ENCODE measurements at places on chromosomes 11 and 22.
A peak's percentile ranks its signal among the peaks of the same experiment; 100 is the strongest.

DNA sequence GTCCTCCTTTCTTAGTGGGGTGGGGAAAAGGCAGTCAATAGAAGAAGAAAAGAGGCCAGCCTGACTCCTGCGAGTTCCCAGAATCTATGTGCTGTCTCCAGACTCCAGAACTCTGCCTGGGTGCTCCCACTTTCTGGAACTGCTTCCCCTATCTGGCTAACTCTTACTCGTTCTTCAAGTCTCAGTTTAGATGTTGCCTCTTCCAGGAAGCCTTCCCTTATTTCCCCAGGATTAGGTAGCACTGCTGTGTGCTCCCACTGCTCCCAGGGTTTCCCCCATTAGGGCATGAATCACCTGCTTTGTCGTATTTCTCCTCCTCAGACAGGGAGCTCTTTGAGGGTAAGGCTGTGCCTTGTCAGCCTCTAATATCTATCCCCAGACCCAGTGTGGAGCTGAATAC lies 17.5 kb upstream of the SYT7 start:
- DNase-seq, result no peak

GRCh38 chr11:8701891-8702597 lies 19.5 kb downstream of the RPL27A start:
- DNase-seq, result no peak

- DNase-seq, result no peak
Measured at GRCh38 chr11:37406651-37407050, 808.6 kb upstream of the RAG2 start.

- no peak for DNase-seq
Measured at GRCh38 chr22:47627556-47628253, 865.3 kb downstream of the TBC1D22A start.

- no peak for DNase-seq
Measured at GRCh38 chr11:95095858-95096587, 6.4 kb downstream of the ENDOD1 start.

DNA sequence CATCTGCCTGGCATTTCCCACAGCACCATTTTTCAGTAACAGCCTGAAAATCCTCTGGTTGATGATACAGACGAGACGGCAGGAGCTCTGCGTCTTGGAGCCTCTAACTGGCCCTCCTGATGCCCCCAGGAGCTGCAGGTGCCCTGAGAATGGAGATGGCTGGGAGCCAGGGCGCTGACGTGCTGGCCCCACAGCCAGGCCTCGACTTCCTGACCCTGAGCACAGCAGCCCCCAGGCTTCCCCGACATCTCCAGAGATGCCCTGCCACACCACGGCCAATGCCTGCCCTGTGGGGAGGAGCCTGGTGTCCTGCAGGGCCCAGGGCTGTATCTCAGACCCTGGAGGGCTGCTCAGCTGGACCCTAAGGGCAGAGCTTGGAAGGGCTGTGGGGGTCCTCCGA lies 21.5 kb downstream of the TOLLIP start:
- DNase-seq, result no peak

DNA sequence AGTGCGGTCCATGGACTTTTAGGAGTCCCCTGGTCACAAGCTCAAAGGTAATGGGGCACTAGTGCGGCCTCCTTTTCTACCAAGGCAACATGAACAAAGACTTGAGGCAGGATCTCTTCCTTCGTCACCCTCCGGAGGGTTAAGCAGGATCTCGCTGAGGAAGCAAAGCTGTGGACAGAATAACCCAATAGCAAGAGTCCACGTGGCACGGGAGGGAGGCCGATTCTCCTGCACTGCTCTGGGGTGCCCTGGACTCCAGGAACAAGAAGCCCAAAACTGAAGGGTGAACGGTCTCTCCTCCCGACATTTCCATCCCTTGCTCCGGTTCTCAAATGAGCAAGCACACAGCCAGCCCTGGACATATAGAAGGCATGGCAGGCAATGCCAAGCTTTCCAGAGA lies 20.7 kb downstream of the MYH9 start:
- DNase-seq, result no peak

- peak; percentile 48 for DNase-seq
Measured at GRCh38 chr11:59556917-59557348, 45.6 kb downstream of the OR4D9 start.

GRCh38 chr11:46006418-46007070 lies 84.1 kb downstream of the LARGE2 start:
- DNase-seq, result peak; percentile 78

DNA sequence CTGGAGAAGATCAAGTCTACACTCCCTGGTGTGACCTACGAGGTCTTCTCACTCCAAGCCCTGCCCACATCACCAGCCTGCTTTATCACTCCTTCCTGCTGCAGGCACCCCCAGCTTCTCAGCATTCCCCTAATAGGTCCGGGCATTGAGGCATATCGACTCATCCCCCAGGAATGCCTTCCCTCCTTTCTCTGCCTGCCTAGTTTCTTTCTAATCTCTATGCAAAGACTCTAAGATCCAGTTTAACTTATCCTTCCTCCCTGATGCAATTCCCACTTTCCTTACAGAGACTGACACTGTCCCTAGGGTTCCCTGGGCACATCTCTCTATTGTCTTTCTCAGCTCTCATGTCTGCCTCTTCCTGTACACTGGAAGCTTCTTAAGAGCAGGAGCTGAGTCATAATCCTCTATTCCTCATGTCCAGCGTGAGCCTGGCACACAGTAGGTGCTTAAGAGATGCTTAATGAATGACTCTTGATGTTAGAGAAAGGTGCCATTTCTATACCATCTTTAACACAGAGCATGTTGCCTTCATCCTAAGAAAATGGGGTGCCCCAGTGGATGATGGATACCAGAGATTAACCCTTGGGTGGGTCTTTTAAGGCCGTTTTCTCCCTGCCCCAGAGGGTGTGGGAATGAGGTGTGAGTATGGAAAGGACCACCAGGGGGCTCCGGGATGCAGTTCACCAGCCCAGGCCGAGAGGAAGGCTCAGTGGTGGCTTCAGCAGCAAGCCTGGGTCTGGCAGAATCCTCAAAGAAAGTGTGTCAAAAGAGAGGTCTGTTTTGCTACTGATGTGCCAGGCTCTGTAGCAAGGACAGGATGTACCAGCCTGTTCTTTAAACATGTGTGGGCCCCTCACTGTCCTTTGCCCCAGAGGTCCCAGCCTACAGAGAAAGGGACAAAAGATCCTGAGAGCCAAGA lies 34.7 kb downstream of the PARVA start:
- peak; percentile 88 for DNase-seq

- DNase-seq, result peak; percentile 61
Measured at GRCh38 chr11:15006139-15006759, 34.1 kb upstream of the CALCA start.

DNA sequence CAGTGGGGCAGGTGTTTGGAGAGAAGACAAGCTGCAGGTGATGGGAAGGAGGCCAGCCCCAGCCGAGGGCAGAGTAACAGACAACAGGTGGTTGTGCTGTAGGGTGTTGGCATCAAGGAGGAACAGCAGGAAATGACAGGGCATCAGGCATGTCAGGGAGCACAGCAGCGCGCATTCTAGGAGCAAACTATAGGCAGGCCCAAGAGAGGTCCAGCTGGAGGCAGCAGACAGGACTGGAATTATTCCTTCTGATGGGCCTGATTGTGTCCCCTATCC lies 13.6 kb downstream of the ADM start:
- DNase-seq, result no peak

GRCh38 chr11:88051396-88051795 lies 123.8 kb downstream of the RAB38 start:
- DNase-seq, result peak; percentile 63

- no peak for DNase-seq
Measured at GRCh38 chr22:19522881-19523239, 1.4 kb downstream of the CLDN5 start.

GRCh38 chr11:69744435-69744834 lies 30.7 kb downstream of the FGF4 start:
- peak; percentile 21 for DNase-seq

- DNase-seq, result no peak
Measured at GRCh38 chr22:20463324-20464095, 25.9 kb upstream of the SCARF2 start.

DNA sequence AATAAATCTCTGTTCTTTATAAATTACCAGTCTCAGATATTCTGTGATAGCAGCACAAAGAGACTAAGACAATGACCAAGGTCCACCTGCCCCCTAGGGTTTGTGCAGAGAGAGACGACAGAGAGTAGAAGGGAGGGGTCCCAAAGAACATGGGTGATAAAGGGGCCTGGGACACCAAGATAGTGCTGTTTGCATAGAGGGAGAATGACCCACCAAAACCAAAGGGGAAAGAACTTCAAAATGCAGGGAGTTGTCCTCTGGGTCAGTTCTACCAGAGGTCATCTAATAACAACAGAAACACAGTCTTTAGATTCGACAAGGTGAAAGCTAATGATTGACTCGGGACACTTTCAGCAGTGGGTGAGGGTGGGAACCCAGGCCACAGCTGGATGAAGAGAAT lies 23.7 kb downstream of the FAM227A start:
- DNase-seq, result no peak

DNA sequence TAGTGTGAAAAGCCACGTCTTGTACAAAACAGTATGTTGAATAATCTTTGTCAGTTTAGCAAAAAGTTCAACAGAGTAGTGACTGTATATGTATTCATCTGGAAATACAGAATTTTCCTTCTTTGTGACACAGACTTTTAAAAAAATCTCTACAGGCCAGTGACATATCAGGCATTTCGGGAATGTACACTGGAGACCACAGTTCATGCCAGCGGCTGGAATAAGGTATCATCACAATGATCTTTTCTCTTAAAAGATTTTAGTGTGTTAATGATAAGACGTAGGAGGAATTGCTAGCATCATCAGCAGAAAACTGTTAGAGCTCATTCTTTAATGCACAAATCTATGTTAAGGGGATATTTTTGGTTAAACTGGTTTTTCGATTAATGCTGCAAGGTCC lies 57.4 kb downstream of the BCL2L13 start:
- no peak for DNase-seq

DNA sequence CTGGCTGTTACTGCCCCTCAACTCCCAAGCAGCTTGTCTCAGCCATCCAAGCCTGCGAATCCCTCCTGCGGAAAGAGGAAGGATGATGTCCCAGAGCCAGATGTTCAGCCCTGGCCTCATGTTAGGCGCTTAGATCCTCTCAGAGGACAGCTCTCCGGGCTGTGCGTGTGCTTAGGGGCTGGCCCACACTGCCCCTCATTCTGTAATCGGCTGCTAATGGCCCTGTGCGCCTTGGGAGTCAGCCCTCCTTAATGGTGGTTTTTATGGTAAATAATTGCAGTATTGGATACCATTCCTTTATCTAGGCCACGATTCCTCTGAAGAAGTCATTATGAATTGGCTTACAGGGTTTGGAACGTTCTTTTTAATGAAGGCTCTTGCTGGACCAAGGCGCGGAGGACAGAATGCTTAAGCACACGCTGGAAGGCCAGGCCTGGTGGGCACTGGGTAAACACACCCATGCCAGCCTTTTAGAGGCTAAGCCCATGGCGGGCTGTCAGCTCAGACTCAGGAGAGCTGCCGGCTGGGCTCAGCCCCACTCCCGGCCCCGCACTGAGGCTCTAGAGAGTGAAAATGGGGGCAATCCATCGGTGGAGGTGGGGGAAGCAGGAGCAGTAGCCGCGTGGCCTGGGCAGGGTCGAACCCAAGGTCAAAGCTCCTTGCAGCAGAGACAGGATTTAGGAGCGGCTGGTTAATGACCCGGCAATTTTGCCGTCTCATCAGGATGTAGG lies 1157.5 kb downstream of the BRD1 start:
- DNase-seq, result no peak

- DNase-seq, result peak; percentile 15
Measured at GRCh38 chr11:77879218-77879617, 58.3 kb downstream of the AAMDC start.

DNA sequence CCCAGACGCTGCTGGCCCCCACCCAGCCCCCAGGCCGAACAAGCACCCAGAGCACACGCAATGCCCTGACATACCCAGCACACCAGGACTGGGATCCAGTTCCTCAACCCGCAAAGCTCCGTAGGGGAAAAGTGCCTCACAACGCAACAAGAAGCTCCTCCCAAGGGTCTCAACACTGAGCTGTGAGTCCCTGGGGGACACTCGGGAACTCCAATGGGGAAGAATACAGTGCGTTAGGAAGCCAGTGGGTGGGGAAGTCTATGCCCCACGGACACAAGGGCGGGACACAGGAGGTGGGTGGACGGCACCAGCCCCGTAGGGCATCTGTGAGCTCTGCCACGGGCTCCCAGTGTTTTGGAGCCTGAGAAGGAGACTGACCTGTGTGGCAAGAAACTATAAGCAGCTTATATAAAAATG lies 1.6 kb downstream of the DEAF1 start:
- peak; percentile 43 for DNase-seq

- DNase-seq, result peak; percentile 90
Measured at GRCh38 chr11:46356924-46357482, 9.7 kb downstream of the DGKZ start.

DNA sequence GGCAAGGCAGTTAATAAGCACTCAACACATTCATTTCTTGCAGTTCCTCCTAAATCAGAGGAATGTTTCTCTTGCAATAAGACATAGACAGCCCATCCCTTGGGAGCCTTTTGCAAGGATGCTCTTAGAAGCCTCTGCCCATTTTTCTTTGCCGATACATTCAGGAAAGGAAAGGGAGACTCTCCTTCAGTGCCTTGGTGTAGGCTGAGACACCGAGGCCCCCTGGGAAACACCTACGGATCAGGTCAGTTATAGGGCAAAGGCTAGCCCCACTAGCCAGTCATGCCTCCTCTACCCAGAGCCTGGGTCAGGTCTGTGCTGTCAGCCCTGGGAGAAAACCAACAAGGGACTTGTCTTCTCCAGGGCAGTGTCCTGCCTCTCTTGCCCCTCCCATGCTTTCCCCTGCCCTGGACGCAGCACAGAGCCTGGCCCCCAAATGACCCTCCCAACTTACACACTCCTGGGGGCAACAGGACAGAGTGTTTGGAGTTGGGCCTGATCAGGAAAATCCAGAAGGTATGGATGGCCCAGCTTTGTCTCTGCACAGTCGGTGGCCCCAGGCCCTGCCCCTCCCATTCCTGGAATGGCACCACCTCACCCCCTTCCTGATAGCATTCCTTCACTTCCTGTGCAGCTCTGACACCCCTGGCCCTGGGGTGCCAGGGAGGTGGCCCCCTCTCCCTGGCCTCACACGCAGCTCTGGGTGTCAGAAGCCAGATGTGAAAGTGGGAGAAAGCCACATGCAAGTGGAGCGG lies 18.3 kb downstream of the ANKK1 start:
- DNase-seq, result no peak

- DNase-seq, result no peak
Measured at GRCh38 chr11:35608502-35608901, 9.8 kb upstream of the FJX1 start.

- DNase-seq, result no peak
Measured at GRCh38 chr11:19918302-19919049, 205.8 kb downstream of the NAV2 start.

- DNase-seq, result peak; percentile 73
Measured at GRCh38 chr22:45703758-45704157, 32.1 kb downstream of the ATXN10 start.

DNA sequence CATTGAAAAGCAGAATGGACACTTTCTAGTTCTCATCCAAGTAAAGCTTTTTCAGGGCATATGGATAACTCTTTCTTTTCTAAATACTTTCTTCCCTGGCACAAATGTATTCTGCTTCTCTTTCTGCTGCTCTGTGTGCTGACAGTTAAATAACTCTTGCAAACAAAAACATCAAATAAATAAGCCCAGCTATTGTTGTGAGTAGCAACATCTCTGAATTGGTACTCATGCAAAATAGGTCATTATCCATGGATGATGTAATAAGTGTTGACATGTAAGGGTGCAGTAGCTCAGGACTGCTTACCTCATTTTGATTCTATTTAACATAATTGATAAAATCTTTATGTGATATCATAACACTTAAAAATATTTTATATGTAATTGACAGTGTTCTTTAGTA lies 164.3 kb downstream of the MSANTD4 start:
- no peak for DNase-seq
